ENCODE measurements at places on chromosomes 11 and 22. TPM values are rescaled to one million over a fixed set of nuclear protein-coding genes. Genes with fewer than 3 reads are reported as not detected.

PRAME gene
- polyA plus RNA-seq: not detected

DNA sequence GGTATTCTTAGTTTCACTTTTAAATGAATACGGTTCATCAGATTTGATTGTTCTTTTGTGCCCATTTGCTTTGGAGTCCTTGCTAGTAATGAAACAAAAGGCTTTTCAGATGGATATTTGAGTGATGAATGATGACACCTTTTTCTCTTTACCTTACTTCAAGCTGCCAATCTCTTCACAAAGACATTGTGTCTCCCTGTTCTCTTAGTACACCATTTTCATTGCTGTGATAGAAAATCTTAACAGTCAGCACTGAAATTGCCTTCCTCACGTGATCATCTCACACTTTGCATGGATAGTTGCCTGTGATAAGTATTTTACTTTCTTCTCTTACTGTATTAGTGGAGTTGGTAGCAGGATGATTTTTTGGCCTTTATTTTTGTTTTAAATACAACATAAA is 396.6 kb downstream of the NELL1 start:
- no peak for DNase-seq

DNA sequence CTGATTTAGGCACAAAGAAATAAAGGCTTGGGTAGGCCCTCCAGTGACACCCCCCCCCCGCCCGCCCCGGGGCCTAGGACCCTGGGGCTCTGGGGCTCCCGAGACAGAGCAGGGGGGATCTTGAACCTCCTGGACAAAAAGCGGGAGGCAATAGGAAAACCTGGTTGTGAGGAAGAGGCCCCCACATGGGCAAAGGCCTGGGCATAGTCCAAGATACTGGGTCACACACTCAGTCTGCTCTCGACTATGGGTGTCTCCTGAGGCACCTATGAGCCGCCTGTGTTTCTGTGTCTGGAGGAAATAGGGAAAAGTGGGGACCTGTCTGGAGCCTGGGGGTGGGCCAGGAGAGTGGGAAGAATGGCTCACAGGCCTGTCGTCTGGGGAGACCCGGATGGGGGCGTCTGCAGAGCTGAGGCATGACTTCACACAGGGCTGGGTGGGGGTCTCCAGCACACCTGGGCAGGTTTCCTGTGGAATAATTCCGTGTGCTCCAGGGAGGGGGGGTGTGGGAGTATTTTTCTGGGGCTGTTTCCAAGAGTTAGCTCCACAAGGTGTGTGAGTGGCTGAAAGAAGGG is 2.4 kb upstream of the MN1 start:
- no peak for DNase-seq

- DNase-seq: no peak
These were observed 34.8 kb upstream of the ALKBH3 start for GRCh38 chr11:43845816-43846215.

DNA sequence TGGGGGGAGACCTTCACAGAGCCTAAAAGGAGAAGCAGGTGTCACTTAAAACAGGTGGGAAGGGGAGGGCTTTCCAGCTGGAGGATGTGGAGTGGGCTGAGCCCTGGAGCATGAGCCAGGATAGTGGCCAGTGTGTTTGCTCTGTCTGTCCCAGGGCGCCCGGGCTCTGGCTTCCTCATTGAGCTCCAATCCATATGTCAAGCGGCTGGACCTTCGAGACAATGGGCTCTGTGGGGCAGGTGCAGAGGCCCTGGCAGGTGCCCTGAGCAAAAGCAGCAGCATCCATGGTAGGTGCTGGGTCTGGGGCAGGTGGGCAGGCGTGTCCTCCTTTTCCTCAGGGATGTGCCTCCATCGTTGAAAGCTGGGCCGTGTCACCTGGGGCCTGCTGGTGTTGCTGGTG is 2.0 kb downstream of the LRRC74B start:
- DNase-seq: no peak

DNA sequence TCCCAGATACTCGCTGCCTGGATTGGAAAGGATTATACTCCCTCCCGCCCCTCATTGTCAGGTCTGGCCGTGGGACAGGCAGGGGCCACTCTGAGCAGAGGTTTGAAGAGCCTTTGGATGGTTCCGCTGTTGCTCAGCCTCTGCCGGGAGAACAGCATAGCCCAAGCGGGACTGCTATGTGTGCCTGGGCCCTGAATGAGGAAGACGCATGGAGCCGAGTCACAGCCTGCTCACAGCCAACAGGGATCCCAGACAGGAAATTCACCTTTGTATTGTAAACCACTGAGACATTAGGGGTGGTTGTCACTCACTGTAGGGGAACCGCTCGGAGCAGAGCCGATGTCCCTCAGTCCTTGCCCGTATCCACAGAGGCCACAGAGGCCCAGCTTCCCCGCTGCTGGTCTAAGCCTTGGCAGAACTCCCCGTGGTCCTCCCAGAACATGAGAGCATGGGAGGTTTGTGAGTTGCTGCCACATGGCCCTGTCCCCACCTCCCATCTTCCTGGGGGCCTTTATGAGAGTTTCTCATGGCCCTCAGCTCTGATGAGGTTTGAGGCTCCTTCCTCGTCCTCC is 10.7 kb upstream of the FAM118A start:
- no peak for DNase-seq

GRCh38 chr11:22656130-22656529 is 10.3 kb upstream of the GAS2 start:
- no peak for DNase-seq

DNA sequence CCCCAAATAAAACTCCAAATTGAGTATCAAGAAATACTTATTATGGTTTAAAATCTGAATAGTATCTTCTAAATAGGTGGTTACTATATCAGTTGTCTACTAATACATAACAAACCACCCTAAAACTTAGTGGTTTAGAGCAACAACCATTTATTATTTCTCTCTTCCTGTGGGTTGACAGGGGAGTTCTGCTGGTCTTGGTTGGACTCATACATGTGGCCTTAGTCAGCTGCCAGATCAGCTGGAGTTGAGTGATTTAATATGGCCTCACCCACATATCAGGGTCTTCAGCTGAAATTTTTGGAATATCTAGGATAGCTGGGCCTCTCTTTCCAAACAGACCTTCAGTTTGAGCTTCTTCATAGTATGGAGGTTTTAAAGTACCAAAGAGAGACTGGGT is 34.5 kb downstream of the C11orf65 start:
- DNase-seq: no peak

F2 gene
- not detected for polyA plus RNA-seq

CD3D gene
- polyA plus RNA-seq: 0.67 TPM

- DNase-seq: no peak
These were observed 79.9 kb downstream of the AMBRA1 start for GRCh38 chr11:46513934-46514342.

GRCh38 chr11:69154211-69154913 is 1.4 kb upstream of the SMIM38 start:
- DNase-seq: no peak
